ENCODE measurements at places on chromosomes 16 and 17.

DNA sequence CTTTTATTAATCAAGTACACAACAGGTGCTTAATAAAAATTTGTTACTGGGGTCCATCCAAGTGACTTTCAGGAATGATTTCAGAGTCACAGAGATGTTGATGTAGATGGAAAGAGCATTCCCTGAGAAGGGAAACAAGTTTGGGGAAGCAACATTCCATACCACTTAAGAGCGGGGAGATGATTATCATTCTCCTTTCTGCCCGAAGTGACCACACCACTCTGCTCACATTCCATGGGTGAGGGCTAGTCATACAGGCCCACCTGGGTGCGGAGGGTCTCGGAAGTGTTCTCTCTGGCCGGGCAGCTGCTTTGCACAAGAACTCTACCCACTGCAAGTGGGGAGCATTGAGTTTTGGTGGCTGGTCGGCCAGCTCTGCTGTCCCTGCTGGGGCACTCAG lies 231.4 kb downstream of the SNX29 start:
- DNase-seq, result no peak

DNA sequence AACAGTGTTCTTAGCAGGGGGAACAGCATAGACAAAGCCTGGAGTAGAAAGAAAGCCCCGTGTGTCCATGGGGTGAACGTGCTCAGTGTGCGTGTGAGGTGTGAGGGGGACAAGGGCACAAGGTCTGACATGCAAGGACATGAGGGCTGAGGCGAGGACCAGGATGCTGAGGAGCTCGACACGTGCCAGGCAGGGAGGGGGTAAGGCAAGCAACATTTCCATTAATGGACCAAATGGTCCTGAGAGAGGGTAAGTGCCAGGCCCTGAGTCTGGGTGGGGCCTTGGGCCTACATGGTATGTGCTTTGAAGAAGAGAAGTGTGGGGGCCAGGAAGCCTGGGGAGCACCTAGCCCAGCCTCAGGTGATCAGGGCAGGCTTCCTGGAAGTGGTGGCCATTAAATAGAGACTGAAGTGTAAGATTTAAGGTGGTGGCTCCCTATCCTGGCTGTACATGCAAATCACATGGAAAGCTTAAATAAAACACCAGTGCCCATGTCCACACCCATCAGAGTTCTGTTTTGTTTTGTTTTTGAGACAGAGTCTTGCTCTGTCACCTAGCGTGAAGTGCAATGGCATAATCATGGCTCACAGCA lies 29.3 kb downstream of the ADCY7 start:
- no peak for DNase-seq

- DNase-seq, result no peak
These were observed 16.8 kb downstream of the UTS2R start for GRCh38 chr17:82388223-82388921.

DNA sequence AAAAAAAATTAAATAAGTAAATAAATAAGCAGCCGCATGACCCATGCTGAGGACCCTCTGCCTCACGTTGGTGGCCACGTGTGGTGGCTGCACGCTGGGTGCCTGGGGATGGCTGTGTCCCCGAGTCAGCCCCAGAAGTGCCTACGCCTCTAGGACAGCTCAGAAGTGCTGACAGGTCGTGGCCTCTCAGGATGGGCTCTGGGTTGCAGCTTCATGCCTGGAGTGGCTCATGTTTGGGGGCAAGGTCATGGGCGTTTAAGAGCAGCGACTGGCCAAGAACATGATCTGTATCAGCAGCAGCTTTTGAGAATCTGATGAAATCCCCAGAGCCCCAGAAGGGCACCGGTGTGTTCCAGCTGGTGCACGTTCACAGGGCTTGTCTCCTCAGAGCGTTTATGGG lies 26.8 kb upstream of the CAPN15 start:
- no peak for DNase-seq

DNA sequence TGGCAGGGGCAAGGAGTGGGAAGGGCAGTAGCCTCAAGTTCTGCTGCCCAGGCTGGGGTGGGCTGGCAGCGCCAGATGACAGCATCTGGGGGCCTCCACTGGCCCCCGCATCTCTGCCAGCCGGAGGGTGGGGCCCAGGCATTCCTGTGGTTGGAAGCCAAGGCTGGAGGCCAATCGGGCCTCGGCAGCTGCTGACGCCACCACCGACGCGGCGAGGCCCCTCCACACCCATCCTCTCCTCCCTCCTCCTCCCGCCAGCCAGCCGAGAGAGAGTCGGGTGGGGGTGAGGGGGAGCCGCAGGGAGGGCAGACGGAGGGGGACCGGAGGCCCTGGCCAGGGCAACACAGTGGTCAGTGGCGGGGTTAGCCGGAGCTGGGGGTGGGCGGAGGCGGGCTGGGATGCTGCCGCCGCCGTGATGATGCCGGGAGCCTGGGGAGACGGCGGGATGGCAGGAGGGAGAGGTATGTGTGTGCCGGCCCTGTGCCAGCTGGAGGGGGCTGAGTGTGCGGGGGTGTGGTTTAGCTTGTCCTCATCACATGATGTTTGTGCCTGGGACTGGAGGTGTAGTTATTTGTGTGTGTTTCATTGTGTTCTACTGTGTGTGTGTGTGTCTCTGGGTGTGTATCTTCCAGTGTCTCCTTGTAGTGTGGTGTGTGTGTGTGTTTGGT lies 36.6 kb downstream of the ARHGAP23 start:
- peak; percentile 85 for DNase-seq

- no peak for DNase-seq
These were observed 2.3 kb downstream of the CMIP start for GRCh38 chr16:81446907-81447268.

DNA sequence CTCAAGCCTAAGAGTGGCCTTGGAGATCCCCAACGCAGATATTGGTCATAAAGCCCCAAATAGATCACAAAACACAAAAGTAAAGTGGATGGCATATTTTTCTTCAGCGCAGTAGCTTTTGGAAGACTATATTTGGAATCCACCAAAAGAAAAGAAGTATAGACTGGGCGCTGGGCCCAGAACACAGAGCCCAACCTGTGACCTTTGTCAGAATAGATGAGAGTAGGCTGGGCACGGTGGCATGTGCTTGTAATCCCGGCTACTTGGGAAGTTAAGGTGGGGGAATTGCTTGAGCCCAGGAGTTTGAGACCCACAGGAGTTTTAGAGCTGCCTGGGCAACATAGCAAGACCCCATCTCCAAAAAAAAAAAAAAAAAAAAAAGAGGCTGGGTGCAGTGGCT lies 14.6 kb downstream of the SCIMP start:
- DNase-seq, result no peak

GRCh38 chr17:49382556-49382955 lies 20.5 kb upstream of the ZNF652 start:
- no peak for DNase-seq

GRCh38 chr16:50520451-50521245 lies 27.5 kb upstream of the NKD1 start:
- DNase-seq, result no peak

DNA sequence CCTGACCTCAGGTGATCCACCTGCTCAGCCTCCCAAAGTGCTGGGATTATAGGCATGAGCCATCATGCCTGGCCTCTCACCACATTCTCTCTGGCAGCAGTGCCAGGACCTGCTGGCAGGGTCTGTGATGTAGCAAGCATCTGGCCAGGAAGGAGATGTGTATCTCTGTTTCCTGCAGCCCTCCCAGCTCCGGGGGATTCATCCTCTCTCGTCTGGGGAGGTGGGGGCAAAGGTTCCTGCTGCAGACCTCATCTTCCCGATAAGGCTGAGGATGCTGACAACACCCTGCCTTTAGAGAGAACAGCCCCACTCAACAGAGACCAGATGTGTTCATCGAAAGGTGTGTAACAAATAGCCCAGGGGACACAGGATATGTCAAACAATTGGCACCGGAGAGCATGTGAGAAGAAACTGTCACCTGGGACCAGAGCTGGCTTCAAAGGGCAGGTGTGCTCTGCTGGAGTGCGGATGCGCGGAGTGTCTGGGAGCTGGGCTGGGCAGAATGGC lies 54.8 kb upstream of the SEC14L1 start:
- peak; percentile 21 for DNase-seq

DNA sequence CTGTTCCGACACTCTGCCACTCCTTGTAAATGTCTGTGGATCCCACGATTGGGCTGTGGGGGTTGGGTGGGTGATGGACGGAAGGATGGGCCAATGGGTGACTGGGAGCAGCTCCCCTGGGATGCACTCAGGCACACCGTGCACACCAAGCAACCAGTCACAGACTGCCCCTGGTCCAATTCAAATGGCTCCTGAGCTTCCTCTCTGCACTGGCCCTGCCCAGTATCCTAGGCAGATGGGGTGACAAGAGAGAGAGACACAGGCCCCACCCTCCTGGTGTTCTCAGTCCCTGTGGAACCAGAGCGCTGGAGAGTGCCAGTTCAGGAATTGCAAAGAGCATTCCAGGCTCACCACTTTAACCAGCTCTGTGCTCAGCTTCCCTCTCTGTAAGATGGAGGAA lies 32.8 kb downstream of the BEAN1 start:
- DNase-seq, result no peak

DNA sequence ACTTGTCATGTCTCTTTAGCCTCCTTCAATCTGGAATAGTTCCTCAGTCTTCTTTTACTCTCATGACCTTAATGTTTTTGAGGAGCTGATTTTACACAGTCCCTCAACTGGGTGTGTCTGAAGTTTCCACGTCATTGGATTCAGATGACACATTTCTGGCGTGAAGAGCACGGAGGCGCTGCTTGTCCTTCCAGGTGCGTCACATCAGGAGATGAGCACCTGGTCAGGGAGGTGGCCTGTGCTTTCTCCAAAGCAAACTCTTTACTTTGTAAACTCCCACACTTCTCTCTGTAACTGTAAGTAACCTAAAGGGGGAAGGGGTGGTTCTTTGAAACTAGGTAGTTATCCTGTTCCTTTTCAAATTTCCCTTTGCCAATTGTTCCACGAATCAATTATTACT lies 52.5 kb upstream of the MNT start:
- no peak for DNase-seq

DNA sequence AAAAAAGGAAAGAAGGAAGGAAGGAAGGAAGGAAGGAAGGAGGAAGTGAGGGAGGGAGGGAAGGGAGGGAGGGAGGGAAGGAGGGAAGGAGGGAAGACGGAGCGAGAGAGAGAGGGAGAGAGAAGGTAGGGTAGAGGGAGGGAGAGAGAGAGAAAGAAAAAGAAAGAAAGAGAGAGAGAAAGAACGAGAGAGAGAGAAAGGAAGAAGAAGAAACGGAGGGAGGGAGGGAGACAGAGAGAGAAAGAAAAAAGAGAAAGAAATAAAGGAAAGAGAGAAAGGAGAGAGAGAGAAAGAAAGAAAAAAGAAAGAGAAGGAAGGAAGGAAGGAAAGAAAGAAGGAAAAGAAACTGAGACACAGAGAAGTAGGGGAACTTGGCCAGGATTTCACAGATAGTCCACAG lies 8.4 kb upstream of the SLC6A2 start:
- no peak for DNase-seq

DNA sequence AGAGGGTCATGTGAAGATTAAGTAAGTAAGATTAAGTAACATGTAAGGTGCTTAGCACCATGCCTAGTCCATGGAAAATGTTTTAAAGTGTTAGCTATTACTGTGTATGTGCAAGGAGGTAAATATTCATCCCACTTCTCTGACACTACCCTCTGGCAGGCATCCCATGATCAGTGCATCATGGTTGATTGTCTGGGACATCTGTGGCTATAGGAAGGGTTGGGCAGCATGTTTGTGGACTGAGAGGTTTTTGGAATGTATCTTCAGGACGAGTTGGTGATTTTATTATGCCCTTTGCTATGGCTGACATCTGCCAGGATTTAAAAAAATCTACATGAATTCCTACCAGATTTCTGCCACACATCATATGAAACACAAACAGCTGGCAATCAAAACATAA lies 6.5 kb upstream of the TAOK1 start:
- DNase-seq, result peak; percentile 75

GRCh38 chr16:83713597-83713996 lies 94.2 kb upstream of the HSBP1 start:
- no peak for DNase-seq

- no peak for DNase-seq
These were observed 6.9 kb downstream of the METRNL start for GRCh38 chr17:83086199-83086880.

DNA sequence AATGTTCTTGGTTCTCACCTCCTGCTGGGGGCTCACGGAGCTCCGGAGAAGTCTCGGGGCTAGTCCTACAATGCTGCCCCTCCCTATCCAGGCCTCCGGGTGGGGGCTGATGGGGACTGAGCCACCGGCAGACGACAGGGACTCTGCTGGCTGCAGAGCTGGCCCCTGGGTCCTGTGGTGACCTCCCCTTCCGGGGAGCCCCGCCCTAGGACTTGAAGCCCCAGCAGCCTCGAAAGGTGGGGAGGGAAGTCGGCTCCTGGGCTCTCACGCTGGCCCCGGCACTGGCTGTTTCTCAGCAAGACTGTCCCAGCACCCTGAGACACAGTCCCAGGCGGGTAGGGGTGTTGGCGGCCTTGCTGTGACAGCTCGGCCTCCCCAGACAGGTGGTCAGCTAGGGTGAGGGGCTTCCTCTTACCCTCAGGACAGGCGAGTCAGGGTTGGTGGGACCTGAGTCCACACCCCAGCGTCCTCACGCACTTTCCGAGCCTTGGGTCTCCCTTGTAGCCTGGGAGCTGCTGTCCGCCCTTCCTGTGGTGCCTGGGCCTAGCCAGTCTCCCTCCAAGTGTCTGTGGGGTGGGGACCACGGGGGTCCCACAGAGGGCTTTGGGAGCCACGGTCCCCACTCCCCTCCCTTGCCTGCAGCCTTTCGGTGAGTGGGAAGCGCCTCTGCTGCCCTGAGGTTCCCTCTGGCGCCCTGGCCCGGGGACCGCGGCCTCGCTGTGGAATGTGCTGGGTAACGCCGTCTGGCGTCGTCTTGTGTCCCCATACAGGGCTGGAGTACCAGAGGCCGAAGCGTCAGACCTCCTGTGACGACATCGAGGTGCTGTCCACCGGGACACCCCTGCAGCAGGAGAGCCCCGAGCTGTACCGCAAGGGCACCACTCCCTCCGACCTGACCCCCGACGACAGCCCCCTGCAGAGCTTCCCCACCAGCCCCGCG lies 76.6 kb downstream of the KLHDC4 start:
- no peak for DNase-seq

DNA sequence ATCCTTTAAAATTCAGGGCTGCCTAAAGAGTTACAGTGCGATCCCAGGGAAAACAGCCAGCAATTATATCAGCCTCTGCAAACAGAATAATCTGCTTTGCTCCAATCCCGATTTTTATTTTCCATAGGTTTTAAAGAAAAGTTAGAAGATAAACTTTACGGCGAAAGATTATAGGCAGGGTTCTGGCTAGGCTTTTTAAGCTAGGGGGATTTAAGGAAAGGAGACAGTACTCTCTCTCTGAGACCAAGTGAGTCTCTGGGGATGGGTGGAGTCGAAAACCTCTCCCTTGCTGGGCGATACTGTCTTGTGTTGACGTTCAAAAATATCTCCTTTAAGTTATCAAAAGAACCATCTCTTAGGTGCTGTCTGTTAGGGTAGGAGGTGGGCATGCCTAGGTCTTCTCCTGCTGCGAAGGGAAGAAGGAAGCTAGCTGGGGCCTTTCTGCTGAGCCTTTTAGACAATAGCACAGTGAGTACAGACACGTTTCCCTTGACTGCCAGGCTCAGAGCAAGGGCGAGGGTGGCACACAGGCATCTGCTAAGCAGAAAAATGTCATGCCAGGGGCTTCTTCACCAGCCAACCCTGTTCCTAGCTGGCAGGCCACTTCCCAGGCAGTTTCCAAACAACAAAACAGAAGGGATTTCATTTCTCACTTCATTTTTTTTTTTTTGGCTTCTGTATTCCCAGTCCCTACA lies 167.9 kb upstream of the MAF start:
- peak; percentile 19 for DNase-seq

All from mammary epithelial cell (primary cell).